ENCODE measurements at places on chromosomes 1 and 21.

DNA sequence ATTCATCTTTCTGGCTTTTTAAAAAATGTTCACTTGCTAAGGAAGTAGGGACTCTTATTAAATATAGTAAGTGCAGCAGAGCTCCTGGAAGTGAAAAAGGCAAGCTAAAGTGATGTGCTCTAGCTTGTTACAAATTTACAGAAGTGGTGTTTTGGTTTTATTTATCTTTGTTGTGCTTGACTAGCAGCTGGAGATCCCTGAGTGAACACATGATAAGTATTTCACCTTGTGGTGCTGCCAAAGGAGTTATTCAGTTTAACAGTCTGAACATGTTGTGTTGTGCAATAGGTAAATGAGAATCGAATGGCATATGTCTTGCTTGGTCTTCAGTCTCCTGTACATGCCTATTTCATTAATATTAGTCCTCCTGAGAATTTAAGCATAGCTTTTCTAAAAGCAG lies 315.7 kb downstream of the TPR start:
- DNase-seq, result no peak

DNA sequence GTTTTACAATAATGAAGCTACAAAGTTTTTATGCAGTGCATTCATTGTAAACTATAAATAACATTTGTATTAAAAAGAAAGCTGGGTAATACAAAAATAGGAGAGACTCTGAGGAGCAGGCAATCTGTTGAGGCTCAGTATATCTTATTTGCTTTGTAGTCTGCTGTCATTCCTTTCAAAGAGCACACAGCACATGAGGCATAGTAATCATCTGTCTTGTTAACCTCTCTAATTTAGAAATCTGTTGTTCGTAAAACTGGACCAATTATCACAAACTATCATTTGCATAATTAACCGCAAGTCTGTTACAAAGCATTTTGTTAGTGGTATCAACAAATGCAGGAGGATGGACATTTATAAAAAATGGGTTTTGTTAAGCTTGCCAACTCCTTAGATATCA lies 51.0 kb downstream of the SELENOF start:
- DNase-seq, result no peak

- DNase-seq, result no peak
These were observed 53.6 kb downstream of the FBXO42 start for GRCh38 chr1:16298653-16299052.

- DNase-seq, result no peak
These were observed 8.7 kb upstream of the MMEL1 start for GRCh38 chr1:2641381-2642130.

DNA sequence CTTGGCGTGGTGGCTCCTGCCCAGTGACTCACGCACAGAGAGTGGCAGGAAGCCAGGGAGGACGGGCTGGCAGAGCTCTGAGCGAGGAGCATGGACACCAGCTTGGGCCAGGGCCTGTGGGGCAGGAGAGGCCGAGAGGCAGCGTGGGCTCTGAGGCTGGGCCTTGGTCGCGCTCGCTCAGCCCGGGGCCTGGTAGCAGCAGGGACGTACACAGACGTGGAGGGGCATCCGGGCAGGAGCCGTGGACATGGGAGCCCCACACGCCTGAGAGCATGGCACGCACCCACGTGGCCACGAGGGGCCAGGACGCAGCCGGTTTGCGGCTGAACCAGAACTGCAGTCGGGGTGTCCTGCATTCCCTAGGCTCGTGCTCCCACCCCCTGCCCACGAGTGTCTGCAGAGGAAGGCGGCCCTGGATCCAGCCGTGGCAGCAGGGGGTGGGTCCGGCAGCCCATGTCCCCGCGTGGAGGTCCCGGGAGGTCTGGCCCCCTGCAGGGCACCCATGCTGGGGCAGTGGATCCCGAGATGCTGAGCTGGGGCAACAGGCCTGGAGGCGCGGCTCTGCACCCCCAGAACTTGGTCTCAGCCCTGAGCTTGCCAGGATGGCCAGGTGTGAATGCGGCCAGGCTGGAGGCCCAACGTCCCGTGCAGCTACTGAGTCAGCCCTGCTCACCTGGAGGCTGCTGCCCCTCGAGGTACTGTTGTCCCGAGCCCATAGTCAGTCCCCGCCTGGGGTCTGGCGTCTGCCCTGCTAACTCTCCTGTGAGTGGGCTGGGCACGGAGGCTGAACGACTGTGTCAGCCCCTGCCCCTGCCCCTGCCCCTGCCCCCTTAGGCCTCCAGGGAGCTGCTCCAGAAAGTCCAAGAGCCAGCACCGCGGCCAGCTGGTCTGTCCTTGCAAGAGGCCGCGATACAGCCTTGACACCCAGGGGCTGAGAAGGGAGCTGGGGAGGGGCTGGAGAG lies 61.6 kb downstream of the SLX9 start:
- no peak for DNase-seq

- DNase-seq, result no peak
These were observed 393.8 kb downstream of the HHAT start for GRCh38 chr1:210722410-210723081.

- peak; percentile 44 for DNase-seq
These were observed 132.6 kb downstream of the ETS2 start for GRCh38 chr21:38938343-38938742.

DNA sequence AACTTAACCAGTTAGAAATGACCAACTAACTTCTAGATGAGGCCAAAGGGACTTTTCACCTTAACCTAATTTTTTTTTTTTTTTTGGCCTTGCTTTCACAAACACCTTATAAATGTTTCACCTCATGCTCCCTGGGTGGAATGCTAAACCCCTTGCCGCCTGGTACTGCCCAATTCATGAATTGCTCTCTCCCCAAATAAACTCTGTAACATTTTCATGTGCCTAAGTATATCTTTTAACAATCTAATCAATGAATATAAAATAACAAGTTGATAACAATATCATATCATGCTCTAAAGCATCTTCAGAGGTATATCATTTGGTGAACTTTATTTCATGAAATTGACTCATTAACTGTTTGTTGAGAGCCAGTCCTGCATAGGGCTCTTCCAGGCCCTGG lies 10.9 kb upstream of the CNN3 start:
- DNase-seq, result no peak

- no peak for DNase-seq
These were observed 7.4 kb downstream of the S100A9 start for GRCh38 chr1:153364766-153365666.

- no peak for DNase-seq
These were observed 24.6 kb upstream of the ZNF648 start for GRCh38 chr1:182086136-182086535.

- peak; percentile 69 for DNase-seq
These were observed 97.4 kb downstream of the PRDM2 start for GRCh38 chr1:13797397-13797796.

GRCh38 chr21:33418691-33419090 lies 15.5 kb downstream of the IFNGR2 start:
- DNase-seq, result no peak

DNA sequence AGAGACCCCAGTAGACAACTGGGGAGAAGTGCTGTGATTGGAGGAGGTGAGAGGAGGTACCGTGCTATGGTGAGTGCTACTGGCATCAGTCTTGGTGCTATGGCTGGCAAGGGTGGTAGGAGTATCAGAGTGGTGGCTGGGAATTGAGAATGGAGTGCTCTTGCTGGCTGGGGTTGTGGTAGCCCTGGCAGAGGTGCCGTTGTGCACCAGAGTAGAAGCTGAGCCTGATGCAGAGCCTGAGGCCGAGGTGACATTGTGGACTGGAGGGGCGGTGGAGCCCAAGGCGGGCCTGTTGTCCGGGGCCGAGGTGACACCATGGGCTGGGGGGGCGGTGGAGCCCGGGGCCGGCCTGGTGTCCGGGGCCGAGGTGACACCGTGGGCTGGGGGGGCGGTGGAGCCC lies 14.6 kb downstream of the TRIM46 start:
- DNase-seq, result no peak

- DNase-seq, result no peak
These were observed 1.5 kb downstream of the ANKRD13C start for GRCh38 chr1:70353044-70353443.

GRCh38 chr1:54839824-54840223 lies 38.7 kb upstream of the TTC22 start:
- no peak for DNase-seq

DNA sequence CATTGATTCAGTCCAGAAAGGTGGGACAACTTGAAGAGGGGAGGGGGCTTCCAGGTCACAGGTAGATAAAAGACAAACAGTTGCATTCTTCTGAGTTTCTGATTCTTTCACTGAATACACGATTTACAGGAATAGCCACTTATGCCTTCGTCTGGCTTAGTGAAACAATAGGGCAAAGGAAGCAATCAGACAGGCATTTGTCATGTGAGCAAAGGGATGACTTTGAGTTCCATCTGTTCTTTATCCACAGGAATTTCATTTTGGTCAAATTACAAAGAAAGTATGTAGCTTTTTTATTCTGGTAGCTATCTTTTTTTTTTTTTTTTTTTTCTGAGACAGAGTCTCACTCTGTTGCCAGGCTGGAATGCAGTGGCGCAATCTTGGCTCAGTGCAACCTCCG lies 202.5 kb downstream of the TTLL7 start:
- no peak for DNase-seq

- peak; percentile 23 for DNase-seq
These were observed 74.6 kb downstream of the ARID4B start for GRCh38 chr1:235253219-235253962.

DNA sequence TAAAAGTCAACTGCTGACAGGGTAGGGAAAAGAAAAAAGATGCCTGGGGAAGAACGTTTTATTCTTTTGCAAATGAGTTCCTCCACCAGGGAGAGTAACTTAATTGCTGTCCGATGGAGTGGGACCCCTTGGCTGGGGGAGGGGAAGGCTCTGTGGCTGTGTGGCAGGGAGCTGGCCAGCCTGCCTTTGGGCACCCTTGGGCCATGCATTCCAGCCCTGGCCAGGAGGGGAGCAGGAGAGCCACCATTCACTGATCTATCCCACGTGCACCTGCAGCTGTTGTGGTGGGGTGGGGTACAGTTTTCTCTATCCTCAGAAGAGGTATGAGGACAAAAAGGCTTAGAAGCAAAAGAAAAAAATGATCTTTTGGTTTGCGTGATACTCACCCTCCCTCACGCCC lies 116.9 kb downstream of the KCNK1 start:
- DNase-seq, result no peak

GRCh38 chr1:112387807-112388206 lies 8.2 kb upstream of the CTTNBP2NL start:
- DNase-seq, result no peak

DNA sequence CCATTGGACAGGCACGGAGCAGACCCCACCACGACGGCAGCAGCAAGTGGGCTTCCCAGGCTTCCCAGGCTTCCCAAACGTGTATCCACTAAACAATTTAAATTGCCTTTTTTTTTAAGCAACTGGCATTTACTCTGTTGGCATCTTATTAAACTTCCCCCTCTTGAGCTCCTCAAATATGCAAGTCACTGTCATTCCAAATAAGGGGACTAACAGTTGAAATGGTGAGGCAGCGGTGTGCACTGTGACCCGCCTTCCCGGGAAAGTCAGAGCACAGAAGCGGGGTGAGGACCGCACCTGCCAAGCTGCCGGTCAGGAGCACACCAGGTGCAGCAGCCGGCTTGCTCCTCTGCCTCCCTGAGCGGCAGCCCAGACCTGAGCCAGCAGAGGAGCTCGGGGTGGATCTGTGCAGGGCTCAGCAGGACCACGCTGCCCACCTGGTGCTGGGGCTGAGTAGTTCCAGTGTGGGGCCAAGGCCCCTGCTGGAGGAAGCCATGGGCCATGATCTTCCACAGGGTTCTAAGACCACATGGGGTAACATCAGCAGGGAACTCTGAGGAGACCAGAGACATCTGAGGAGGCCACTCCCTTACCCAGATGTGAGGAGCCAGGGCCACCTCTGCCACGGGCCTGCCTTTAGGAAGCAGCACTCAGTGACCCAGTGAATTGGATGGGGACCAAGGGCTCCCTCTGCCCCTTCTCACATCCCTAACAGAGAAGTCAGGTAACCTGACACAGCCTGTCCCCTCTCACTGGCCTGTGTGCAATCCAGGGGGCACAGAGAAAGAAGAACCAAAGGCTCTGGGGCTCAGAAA lies 245.4 kb downstream of the NPHP4 start:
- no peak for DNase-seq

GRCh38 chr1:49102752-49103151 lies 326.1 kb upstream of the BEND5 start:
- no peak for DNase-seq

GRCh38 chr1:6889875-6890480 lies 104.7 kb downstream of the CAMTA1 start:
- no peak for DNase-seq

- no peak for DNase-seq
These were observed 29.5 kb downstream of the TLCD4 start for GRCh38 chr1:95146637-95147036.

DNA sequence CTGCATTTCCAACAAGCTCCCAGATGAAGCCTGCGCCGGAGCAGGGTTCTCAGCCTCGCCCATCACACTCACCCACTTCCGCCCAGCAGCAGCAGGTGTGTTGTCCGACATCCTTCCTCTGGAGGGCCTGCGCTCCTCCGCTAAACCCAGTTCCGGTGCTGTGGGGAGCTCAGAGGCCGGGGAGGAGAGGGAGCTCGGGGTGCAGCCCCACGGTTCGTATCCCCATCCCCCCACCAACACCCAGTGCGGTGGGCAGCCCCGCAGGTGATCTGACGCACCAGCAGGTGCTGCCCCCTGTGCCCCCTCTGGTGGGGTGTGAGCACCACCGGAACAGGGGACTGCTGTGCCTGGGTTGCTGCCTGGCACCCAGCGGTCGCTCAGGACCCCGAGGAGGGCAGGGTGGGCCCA lies 3.4 kb upstream of the PEX10 start:
- no peak for DNase-seq

GRCh38 chr1:213649373-213649772 lies 338.4 kb upstream of the PROX1 start:
- no peak for DNase-seq

GRCh38 chr1:206699000-206699586 lies 14.4 kb downstream of the MAPKAPK2 start:
- DNase-seq, result no peak

DNA sequence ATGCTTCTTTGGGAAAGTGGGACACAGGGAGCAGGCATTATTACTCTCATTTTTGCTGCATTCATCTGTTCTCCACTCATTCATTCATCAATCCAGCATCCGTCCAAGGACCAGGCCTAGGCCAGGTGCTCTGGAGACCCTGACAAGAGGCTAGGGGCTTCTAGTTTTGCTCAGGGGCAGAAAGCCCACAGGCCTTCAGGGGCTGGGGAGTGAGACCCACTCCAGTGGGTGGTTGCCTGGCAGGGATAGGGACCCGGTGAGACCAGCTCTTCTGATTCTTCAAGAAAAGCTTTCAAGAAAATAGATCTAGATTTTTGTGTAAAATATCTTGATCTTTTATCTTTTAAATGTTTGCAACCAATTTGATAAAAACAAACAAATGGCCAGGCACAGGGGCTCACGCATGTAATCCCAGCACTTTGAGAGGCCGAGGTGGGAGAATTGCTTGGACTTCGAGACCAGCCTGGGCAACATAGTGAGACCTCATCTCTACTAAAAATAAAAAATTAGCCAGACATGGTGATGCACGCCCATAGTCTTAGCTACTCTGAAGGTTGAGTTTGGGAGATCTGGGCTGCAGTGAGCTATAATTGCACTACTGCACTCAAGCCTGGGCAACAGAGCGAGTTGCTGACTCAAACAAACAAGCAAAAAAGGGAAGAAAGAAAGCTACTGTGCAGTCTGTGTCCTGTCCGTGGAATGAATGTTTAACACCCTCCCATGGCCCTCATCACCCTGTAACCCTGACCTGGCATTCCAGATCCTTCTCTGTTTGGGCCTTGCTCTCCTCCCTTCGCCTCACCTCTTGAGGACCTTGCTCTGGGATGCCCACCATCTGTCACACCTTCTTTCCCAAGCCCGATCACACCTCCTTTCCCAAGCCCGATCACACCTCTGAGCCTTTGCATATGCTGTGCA lies 17.3 kb upstream of the LRP8 start:
- DNase-seq, result no peak
